ENCODE measurements at places on chromosomes 7 and 10.
A peak's percentile ranks its signal among the peaks of the same experiment; 100 is the strongest.

GRCh38 chr10:72455889-72456595 is 101.3 kb upstream of the DNAJB12 start:
- no peak for DNase-seq

- DNase-seq = no peak
Measured at GRCh38 chr10:59047957-59048618, 128.4 kb upstream of the PHYHIPL start.

- no peak for DNase-seq
Measured at GRCh38 chr10:121788115-121788514, 139.7 kb downstream of the ATE1 start.

DNA sequence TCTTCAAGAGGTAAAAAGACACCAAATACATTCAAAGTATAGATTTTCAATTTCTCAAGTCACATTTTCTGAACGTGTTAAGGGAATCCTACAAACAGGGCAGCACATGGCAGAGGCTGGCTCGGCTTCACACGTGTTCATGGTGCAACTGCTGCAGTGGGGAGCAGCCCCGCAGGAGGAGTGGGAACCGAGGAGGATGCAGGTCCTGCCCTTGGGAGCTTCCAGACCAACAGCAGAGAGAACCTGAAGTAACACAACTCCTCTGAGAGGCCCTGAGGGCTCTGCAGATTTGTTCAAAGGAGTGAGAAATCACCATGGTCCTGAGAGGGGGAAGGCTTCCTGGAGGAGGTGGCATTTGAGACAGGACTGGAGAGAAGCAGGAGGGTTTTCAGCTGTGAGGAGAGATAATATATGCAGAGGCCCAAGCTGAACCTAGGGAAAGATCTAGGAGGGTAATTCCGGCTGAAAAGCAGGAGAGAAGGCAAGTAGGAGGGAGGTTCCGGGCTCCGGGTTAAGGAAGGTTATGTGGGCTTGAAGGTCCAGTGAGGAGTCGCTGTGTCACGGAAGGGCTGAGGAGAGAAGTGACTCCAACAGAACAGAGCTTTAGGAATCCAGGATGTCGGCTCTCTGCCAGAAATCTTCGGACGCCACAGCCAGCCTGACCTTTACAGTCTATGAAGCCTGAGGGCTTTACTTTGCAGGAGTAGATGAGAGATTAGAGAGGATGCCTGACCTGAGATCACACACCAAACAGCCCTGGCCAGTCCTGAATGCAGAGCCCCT is 77.5 kb downstream of the GPR26 start:
- DNase-seq = no peak

DNA sequence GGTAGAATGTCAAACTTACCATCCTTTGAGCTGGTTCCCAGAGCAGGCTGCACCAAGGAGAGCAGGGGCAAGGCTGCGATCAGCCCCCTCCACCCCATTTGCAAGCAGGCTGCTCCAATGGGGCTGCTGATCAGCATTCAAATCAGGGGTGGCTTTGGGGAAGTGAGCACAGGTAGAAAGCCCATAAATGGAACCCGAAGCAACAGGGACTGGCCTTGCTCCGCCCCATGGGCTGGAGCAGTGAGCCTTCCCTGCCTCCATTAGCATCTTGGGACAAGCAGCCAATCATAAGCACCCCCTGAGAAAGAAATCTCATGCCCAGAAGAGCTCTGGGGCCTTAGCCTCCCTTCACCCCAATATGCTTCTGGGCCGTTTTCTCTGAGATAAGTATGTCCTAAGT is 4.0 kb upstream of the PKD1L1 start:
- DNase-seq = no peak

DNA sequence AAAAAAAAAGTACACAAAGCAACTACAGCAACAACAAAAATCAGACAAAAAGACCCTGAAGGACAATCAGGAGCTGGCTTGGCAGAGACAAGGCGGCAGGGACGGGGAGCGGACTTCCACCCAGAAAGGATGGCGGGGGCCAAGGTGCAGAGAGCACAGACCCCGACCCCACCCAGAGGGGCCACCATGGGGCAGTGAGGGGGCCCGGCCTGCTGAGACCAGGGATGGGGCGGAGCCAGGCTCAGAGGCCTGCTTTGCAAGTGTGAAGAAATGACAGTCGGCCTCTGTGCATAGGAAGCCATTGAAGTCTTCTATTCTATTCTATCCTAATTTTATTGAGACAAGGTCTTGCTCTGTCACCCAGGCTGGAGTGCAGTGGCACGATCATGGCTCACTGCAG is 82.0 kb downstream of the ELFN1 start:
- no peak for DNase-seq

GRCh38 chr10:103599907-103600306 is 106.4 kb downstream of the NEURL1 start:
- no peak for DNase-seq

- DNase-seq = no peak
Measured at GRCh38 chr7:101232141-101232850, 5.3 kb downstream of the CLDN15 start.

DNA sequence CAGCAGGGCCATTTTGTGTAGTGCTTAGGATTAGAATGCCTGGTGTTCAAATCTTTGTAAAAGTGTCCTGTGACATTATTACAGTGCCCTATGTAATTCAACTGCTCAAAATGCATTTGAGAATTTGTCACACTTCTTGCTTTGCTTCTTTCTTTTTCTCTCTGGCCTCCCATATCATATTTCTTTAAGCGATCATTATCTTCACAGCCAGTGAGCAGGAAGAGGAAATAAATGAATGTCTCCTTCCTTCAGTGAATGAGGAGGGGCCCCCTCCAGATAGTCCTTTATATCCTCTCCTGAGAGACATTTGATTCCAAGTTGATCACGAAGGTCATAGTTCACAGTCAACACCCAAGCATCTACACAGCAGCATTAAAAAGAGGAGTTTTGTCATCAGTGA is 425.1 kb upstream of the NPVF start:
- DNase-seq = no peak

- peak; percentile 94 for DNase-seq
Measured at GRCh38 chr10:79938728-79939406, 10.0 kb downstream of the SFTPD start.

GRCh38 chr10:63125459-63125858 is 7.7 kb upstream of the NRBF2 start:
- DNase-seq = no peak

Measured in HL-60 (cell line).